Astrocyte (in vitro differentiated cells and primary cell): ENCODE measurements at places on chromosomes 6 and 20. TPM values are rescaled to one million over a fixed set of nuclear protein-coding genes. Genes with fewer than 3 reads are reported as not detected.

MUCL3 gene
- total RNA-seq, result not detected in 2 replicates

C20orf141 gene
- not detected in 2 replicates for total RNA-seq

TRIM15 gene
- not detected in 2 replicates for total RNA-seq

C2 gene
- total RNA-seq, result 0.20 and 0.43 TPM in 2 replicates

FOXA2 gene
- not detected in 2 replicates for total RNA-seq

TGM2 gene
- 48.2 and 98.9 TPM in 2 replicates for total RNA-seq

DNA sequence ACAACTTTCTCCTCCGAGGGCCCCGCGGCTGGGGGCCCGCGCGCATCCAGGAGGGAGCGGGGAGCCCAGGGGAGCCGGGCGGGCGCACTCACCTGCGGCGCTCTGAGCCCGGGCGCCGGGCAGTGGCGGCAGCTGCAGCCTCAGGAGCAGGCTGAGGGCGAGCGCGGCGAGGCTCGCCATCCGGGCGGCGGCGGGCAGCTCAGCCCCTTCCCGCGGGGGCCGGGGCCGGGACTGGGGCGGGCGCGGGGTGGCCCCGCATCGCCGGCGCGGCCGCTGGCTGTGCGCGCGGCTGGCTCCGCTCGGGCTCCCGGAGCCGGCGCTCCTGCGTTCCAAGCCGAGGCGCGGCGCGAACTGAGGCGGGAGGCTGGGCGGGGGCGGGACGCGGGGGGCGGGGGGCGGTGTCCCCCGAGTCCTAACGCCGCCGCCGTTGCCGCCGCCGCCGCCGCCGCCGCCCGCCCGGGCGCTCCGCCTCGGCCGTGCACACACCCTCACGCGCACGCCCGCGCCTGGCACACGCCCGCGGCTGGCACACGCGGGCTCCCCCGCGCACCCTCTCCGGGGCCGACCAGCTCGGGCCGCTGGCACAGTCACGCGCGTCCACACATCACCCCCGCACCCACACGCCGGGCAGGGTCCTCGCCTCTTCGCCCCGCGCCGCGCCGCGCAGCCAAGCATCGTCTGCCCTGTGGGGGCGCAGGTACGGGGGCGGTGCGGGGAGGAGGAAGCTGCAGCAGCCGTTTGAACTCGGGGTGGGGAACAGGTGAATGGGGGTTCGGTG lies at the start of gene PTPRT:
TSS of gene PTPRT (minus strand) at position 353 of the 778 bp plus-strand sequence. CDS start at position 180, 173 bp downstream.
- no peaks in the 10 kb centered on the region for H3K36me3 ChIP-seq
- no peak within 1 kb of the TSS for H3K27ac ChIP-seq
- no peaks in the 10 kb centered on the region for H3K4me1 ChIP-seq

- peaks cover 8% of the 10 kb centered on the region for H3K4me1 ChIP-seq
- H3K27ac ChIP-seq, result no peak overlapping the region
- H3K4me3 ChIP-seq, result no peak overlapping the region
- H3K36me3 ChIP-seq, result no peaks in the 10 kb centered on the region
Measured at GRCh38 chr20:62787321-62787720, 9.0 kb upstream of the MRGBP start.

- DNase-seq, result no peak
- H3K4me1 ChIP-seq, result no peaks in the 10 kb centered on the region
- H3K4me3 ChIP-seq, result no peak overlapping the region
- no peak overlapping the region for H3K27ac ChIP-seq
- H3K36me3 ChIP-seq, result no peaks in the 10 kb centered on the region
Measured at GRCh38 chr6:169931261-169931660, 179.8 kb downstream of the ERMARD start.

- H3K4me1 ChIP-seq, result no peaks in the 10 kb centered on the region
- H3K36me3 ChIP-seq, result no peaks in the 10 kb centered on the region
- H3K27me3 ChIP-seq, result no peaks in the 10 kb centered on the region
Measured at GRCh38 chr6:4861564-4861963, 85.4 kb downstream of the CDYL start.

GRCh38 chr6:140669321-140669720 lies 1294.9 kb upstream of the CITED2 start:
- H3K4me3 ChIP-seq, result no peak overlapping the region
- H3K36me3 ChIP-seq, result no peaks in the 10 kb centered on the region
- no peaks in the 10 kb centered on the region for H3K4me1 ChIP-seq
- no peaks in the 10 kb centered on the region for H3K27me3 ChIP-seq

DNA sequence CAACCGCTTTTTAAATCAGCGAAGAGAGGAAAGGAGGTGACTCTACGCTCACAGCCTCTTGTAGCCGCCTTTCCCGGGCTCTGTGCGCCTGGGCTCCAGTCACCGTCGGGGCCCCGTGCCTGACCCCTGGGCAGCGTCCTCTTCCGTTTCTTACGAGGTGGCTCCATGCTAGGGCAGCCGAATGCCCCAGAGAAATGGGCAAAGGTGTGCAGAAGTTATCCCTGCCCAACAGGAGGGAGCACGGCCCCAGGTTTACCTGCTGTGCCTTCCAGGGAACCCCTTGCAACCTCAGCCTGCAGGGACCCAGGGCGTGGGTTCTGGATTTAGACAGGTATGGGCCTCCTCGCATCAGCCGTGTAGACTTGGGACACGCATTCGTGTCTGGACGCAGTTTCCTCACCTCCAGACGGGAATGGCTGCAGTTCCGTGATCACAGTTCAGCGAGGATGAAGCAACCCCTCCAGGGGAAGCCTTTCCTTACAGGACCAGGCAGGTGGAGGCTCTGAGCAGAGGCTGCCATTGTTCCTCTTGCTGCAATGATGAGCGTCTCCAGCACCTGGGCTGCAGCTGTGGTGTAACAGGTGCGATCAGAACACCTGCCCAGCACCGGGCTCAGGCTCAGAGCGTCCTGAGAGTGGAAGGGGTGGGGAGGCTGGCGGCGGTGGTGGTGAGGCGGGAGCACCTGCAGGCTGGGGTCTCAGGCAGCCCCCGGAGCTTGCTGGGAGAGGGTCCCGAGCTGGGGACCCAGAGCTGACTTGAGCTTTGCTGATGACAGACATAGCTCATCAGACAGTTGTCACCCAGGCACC lies 81.3 kb upstream of the BHLHE23 start:
- no peak overlapping the region for H3K27ac ChIP-seq
- H3K27me3 ChIP-seq, result peaks cover 8% of the 10 kb centered on the region
- H3K36me3 ChIP-seq, result no peaks in the 10 kb centered on the region
- H3K4me1 ChIP-seq, result no peaks in the 10 kb centered on the region
- DNase-seq, result no peak

GRCh38 chr6:2562721-2563451 lies 187.8 kb downstream of the MYLK4 start:
- no peak for DNase-seq
- no peak overlapping the region for H3K4me3 ChIP-seq
- no peaks in the 10 kb centered on the region for H3K4me1 ChIP-seq
- H3K27ac ChIP-seq, result no peak overlapping the region

GRCh38 chr6:52403627-52404026 lies 16.5 kb upstream of the EFHC1 start:
- no peak for DNase-seq
- no peak overlapping the region for H3K27ac ChIP-seq
- H3K4me1 ChIP-seq, result no peaks in the 10 kb centered on the region
- H3K36me3 ChIP-seq, result no peaks in the 10 kb centered on the region
- H3K4me3 ChIP-seq, result no peak overlapping the region

DNA sequence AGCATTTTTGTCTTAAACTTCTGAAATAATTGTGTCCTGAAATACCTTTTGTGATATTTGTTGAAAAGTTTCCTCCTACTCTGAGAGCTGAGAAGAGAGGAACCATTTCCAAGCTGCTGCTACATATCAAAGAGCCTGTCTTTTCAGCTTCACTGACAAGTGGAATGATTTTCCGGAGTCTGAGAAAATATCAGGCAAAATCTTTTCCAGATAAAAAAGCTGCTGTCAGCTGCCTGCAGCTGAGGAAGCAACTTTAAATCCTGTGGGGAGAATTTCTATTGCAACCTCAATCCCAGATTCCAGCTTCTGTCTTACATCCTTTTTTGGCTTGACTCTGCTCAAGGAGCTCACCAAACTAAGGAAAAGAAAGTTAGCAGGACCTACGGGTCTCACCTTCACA lies 904.3 kb downstream of the PHF3 start:
- H3K27me3 ChIP-seq, result no peaks in the 10 kb centered on the region
- H3K4me3 ChIP-seq, result no peak overlapping the region
- H3K36me3 ChIP-seq, result no peaks in the 10 kb centered on the region
- DNase-seq, result no peak
- H3K27ac ChIP-seq, result no peak overlapping the region
- H3K4me1 ChIP-seq, result no peaks in the 10 kb centered on the region

DNA sequence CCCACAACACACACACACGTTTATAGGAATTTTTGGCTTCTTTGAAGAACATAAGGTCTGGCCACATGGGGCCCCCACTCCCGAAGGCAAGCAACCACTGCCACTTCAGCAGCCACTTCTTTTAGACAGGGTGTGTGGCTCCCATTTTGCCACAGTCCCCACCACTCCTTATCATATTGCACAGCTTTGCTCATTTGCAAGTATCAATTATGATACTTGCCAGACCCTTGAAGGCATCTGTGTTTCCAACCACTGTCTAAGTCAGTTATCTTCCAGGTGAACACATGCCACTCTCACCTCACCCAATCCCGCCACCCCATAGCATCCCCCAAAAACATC lies 73.1 kb downstream of the NOL4L start:
- no peak for DNase-seq
- peaks cover 12% of the 10 kb centered on the region for H3K4me1 ChIP-seq
- H3K27ac ChIP-seq, result no peak overlapping the region
- H3K4me3 ChIP-seq, result no peak overlapping the region
- H3K27me3 ChIP-seq, result no peaks in the 10 kb centered on the region

GRCh38 chr20:17809362-17810061 lies 109.7 kb downstream of the BANF2 start:
- H3K4me1 ChIP-seq, result peaks cover 19% of the 10 kb centered on the region
- H3K4me3 ChIP-seq, result no peak overlapping the region
- DNase-seq, result no peak
- H3K27me3 ChIP-seq, result no peaks in the 10 kb centered on the region
- no peaks in the 10 kb centered on the region for H3K36me3 ChIP-seq

DNA sequence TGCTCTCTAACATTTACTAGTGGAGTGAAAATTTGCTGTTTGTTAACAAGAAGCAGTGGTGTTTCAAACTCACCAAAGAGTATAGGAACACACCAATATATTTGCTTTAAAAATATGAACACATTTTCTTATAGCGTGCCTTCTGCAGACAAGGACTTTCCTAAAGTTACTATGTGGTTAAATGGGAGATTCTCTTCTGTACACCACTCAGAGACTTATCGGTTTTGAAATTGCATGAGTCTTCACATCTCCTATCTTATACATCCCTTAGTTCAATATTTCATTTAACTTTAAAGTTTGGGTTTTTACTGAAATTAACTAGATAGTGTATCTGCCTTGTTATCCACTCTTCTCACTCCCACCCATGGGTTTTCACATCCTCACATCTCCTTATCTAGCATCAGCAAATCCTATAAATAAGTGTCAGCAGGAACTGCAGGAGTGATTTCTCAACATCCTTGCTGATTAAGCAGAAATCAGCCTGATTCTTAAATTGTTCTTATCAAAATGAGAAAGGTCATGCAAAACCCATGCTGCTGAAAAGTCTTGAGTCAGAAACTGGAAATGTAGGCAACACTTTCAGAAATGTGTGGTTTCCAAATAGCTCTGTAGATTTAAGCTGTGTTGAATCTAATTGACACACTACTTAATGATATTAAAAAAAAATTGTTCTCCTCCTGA lies 1075.6 kb upstream of the GJE1 start:
- no peak overlapping the region for H3K4me3 ChIP-seq
- H3K36me3 ChIP-seq, result no peaks in the 10 kb centered on the region

DNA sequence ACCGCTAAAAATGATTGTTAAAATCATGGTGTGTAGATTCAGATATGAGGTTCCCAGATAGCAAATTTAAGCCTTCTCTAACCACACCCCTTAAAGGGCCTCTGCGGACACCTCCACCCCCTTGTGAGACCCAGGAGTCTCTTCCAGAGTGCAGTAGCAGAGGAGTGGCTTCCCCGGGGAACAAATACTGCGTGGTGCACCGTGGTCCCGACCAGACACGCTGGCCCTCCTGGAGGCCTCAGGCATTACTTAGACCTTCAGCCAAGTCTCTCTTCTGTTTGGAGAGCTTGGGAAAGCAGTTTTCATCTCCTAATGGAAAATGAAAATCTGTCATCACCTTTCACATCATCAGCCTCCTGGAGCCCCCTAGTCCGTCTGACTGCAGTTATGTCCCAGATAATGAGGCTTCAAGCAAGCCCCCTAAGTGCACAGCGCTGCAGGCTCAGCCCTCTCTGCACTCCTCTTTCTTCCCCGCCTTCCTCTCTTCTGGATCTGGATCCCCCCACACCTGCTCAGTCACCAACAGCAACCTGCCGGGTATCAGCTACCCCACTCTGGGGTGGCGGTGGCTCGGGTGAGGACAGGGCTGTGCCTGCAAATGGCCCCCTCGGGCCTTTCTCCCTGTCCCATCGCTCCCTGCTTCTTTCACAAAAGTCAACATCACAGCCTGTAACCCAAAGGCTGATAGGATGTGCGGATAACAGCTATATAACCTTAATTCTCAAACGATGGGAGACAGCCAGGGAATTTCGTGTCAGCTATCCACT lies 58.8 kb upstream of the TAGAP start:
- H3K4me1 ChIP-seq, result no peaks in the 10 kb centered on the region
- no peak overlapping the region for H3K27ac ChIP-seq
- H3K36me3 ChIP-seq, result no peaks in the 10 kb centered on the region
- no peak for DNase-seq

- H3K4me1 ChIP-seq, result no peaks in the 10 kb centered on the region
- no peak overlapping the region for H3K27ac ChIP-seq
- no peaks in the 10 kb centered on the region for H3K27me3 ChIP-seq
- H3K36me3 ChIP-seq, result no peaks in the 10 kb centered on the region
- no peak for DNase-seq
Measured at GRCh38 chr6:129047834-129048233, 164.9 kb downstream of the LAMA2 start.

- no peak overlapping the region for H3K4me3 ChIP-seq
- H3K27me3 ChIP-seq, result no peaks in the 10 kb centered on the region
- H3K36me3 ChIP-seq, result peaks cover 28% of the 10 kb centered on the region
- no peaks in the 10 kb centered on the region for H3K4me1 ChIP-seq
Measured at GRCh38 chr6:36526066-36526465, 21.2 kb downstream of the STK38 start.

DNA sequence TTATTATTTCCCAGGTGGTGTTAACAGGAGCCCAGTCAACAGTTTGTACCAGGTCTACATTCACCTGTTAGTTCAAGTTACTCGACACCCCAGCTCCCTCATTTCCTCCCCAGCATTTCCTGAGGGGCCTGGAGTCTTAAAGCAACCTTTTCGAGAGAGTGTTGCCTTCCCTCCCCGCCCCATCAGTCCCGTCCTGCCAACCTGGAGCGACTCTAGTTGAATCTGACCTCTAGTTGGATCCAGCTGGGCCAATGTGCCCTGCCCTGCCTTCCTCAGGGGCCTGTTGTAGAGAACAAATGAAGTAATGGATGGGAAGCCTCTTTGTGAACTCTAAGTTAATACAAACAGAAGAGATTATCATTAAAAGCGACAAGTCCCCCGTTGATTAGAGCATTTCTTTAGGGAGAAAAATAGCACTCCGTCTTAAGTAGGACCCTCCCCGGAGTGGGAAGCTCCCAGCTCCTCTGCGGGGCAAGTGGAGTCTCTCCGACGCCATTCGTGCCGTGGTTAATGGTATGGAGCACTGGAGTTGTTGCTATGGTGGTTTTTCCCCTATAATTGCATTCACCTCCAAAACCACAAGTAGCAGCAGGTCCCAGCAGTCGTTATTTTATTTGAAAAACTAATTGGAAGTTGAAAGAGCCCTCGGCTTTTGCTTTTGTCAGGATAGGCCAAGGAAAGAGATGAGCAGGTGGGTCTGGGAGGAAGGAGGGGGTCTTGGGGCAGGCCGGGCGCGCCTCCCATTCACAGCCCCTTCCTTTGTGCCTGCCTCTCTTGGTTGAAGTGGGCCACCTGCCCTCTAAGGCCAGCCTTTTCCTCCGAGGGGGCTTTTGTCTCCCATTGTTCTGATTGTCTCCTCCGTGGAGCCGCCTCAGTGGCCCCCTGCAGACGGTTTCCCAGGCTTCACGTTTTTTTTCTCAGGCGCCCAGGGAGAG lies 16.1 kb downstream of the GHRH start:
- no peaks in the 10 kb centered on the region for H3K4me1 ChIP-seq
- H3K4me3 ChIP-seq, result no peak overlapping the region
- DNase-seq, result no peak
- no peak overlapping the region for H3K27ac ChIP-seq
